ENCODE measurements at places on chromosomes 5 and 9. TPM values are rescaled to one million over a fixed set of nuclear protein-coding genes. Genes with fewer than 3 reads are reported as not detected.

- no peak for DNase-seq
Measured at GRCh38 chr9:34334337-34334824, 5.0 kb downstream of the NUDT2 start.

GRCh38 chr9:89755821-89756220 is 151.0 kb downstream of the GADD45G start:
- no peak for DNase-seq

Gene ZNF366
- 3.1 TPM for total RNA-seq

DNA sequence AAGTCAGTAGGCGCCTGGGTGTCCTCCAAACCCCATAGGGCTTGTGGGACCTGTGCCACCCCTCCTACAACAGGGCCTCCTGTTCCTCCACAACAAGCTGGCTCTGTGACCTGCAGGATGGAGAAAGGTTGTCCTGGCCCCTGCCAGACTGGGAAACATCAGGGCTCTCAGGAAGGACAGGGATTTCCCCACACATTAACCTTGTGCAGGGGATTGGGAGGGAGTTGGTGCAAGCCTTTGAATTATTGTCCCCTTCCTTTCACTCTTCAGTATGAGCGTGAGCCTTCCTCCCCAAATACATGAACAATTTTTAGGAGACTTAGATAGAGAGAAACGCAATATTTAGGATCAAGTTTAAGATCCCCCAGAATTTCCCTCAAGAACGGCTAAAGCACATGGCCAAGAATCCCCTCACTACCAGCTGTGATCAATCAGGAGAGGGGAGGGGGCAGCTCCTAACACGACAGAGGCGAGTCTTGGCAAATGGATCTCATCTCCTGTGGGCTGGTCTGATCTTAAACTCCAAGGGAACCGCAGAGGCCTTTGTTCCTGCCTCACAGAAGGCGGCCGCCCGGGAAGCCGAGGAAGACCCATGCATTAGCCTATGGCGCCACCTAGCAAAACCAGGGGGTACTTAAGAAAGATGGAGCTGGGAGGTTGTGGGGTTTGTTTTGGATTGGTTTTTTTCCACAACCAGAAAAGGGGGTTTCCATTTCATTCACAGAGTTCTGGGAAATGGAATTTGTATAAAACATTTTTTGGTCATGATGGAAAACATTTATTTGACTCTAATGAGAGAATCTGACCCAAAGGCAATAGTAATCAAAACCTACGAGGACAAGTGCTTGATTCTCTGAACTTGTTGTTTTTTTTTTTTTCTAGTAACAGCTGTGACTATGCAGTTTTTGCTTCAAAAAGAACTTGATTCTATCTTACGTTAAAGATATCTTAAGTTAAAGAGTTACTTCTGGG is 36.1 kb upstream of the OSMR start:
- peak; percentile 50 for DNase-seq

DNA sequence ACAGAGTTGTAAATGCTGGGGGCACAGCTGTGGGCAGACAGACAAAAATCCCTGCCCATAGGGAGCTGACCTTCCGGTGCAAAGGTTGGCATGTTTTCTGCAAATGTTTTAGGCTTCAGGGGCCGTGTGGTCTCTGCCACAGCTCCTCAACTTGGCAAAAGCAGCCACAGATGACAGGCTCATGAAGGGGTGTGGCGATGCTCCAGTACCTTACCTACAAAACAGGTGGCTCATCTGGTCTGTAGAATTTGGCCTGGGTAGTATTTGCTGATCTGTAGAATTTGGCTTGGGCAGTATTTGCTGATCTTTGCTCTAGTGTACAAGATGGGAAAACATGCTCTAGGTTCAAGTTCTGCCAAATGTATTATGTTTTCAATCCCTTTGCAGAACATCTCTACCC is 283.9 kb downstream of the GADD45G start:
- DNase-seq, result no peak

- no peak for DNase-seq
Measured at GRCh38 chr9:126606483-126606870, 7.3 kb upstream of the LMX1B start.

DNA sequence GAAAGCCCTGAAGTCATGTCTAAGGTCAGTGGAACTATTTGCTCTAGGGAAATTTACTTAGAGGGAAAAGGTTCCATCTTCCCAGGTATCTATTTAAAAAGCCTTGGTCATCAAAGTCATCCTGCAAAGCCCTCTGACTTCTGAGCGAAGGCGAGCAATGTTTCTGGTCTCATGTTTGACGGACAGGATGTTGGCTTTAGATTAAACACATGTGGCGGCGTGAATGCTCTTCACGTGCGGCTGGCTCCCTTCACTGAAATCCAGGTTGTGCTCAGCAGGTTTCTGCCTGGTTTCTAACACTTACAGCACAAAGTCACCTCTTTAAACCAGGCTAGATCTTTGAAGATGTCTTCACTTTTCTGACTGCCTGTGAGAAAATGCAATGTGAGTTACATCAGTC is 5.7 kb upstream of the ZBTB34 start:
- DNase-seq, result no peak

Gene HRH2
- 23.1 TPM for total RNA-seq

GRCh38 chr5:82296929-82297328 is 18.8 kb upstream of the RPS23 start:
- DNase-seq, result no peak

- DNase-seq, result no peak
Measured at GRCh38 chr5:147240266-147240985, 5.6 kb downstream of the STK32A start.

GRCh38 chr9:122546196-122546595 is 6.7 kb upstream of the OR1N2 start:
- no peak for DNase-seq

DNA sequence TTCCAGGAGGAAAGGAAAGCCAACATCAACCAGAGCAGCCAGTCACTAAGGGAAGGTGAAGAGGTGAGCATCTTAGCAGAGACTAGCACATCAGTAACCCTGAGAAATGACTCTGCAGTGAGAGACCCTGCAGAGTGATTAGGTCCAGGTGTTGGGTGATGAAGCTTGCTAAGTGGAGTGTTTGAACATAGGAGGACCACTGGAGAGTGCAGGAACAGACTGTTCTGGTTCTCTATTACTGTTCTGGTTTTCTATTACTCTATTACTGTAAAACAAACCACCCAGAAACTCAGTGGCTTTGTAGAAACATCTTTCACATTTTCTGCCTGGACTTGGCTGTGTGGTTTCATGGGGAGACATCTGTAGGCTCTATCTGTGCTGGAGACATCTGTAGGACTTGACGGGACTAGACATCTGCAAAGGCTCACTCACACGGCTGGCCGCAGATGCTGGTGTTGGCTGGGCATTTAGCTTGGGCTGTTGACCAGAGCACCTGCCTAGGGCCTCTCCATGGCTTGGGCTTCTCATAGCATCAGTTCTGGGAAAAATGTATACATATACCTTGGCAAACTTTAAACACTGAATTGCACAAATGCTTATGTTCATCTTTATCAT is 33.4 kb upstream of the SPATA31E1 start:
- DNase-seq, result no peak

DNA sequence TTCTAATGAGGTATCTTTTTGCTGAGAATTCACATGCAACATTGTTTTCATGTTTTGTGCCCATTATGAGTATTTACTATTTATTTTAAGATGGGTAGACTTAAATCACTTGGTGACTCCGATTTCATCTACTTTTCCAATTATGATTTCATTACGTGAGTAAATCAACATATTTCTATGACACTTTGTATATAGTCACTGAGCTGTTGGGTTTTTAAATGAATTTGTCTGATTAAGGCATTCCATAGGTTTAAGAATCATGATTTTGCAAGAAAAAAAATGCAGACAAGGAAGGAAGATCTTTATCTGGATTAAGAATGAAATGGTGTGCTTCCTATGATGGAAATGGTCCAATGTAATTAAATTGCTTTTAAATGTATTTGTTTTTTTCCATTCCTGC is 661.9 kb downstream of the ANXA1 start:
- DNase-seq, result no peak

Gene MAMDC2
- 25.4 TPM for total RNA-seq
